CD4-positive, alpha-beta T cell treated with Interleukin-12 subunit alpha and Interleukin-12 subunit beta, for 1 hour (primary cell): ENCODE measurements at places on chromosomes 7 and 10.

DNA sequence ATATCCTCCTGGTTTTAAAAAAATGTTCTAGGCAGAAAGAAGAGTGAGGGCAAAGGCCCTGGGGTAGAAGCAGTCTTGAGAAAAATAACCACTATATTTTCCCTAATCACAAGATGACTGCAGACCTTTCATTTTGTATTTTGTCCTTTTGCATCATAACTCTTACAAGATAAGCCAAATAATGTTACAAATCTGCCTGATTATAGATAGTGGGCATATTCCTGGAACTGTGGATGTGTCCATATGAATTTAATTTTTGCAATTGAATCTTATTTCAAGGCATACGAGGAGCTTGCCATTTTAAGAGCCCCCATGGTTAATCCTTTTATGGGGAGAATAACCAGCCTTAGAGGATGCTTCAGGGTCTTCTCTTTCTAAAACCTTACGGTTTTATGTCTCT, 102.7 kb downstream of the ADRA2A start:
- DNase-seq, result no peak

GRCh38 chr7:28921822-28922221, 36.3 kb downstream of the TRIL start:
- peak; percentile 61 for DNase-seq

- DNase-seq, result no peak
Observed at GRCh38 chr10:126250527-126251310, 137.6 kb downstream of the ADAM12 start.

- DNase-seq, result no peak
Observed at GRCh38 chr7:149713061-149713730, 60.2 kb downstream of the ZNF467 start.

- DNase-seq, result peak; percentile 55
Observed at GRCh38 chr7:8134089-8134733, 127.8 kb downstream of the ICA1 start.

DNA sequence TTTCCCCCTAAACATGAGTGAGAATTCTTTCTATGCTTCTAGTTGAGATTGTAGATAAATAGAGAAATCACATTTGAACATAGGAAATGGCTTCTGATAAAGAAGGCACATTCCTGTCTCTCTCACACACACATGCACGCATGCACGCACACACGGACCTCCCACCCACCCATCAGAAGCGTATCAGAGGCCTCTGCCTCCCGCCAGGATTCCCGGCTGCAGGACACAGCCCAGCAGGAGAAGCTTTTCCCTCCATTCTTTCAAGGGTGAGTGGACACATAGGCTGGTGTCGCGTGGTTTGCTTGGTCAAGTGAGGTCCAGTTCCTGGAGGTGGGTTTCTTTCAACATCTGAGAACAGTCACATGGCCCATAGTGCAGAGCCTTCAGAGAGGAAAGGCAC, 34.2 kb downstream of the KLF6 start:
- DNase-seq, result no peak

GRCh38 chr7:131859147-131859821, 302.9 kb upstream of the PODXL start:
- peak; percentile 35 for DNase-seq

DNA sequence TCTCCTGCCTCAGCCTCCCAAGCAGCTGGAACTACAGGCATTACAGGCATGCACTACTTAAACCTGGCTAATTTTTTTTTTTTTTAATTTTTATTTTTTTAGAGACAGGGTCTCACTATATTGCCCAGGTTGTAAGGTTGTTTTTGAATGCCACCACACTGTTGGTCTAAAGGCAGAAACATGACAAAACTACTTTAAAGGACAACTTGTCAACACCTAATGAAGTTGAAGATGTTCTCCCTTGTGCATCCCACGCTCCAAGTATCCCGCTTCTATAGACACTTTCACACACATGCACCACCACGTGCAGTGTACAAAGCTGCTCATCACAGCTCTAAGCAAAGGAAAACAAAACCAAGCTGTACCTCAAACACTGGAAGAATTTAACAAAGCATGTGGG, 226.4 kb downstream of the FGFR2 start:
- no peak for DNase-seq

DNA sequence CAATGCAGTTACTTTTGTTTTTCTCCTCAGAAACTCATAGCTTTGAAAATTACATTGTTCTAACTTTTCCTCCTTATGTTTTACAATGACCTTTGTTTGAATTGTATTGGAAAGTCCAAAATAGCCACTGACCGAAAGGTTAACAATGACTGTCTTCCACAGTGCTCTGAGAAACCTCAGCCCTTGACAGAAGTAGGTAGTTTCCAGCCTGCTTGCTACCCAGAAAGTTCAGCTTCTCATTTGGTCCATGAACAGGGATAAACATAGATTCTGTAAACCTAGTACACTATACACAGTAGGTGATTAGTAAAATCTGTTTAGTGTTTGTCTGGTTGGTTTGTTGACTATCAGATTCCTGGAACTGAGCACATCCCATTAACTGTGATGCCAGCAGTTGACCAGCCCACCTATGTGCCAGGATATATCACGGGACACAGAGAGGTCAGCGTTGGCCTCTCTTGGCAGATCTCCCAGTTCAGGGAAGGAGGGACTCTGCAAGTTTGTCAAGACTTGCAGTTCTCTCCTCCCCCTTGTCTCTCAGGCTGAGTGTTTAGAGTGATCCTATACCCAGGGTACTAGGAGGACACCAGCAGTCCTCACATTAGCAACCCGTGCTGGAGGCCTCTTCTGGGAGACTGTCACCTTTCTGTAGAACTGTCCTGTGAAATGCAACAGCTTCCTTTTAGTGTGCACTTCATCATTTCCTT, 297.6 kb downstream of the ARHGAP12 start:
- no peak for DNase-seq

GRCh38 chr7:116776046-116776445, 86.3 kb upstream of the CAPZA2 start:
- DNase-seq, result no peak
